Epithelial cell of alveolus of lung (primary cell): ENCODE measurements at places on chromosomes 2 and 18. TPM values are rescaled to one million over a fixed set of nuclear protein-coding genes. Genes with fewer than 3 reads are reported as not detected.

Gene IL18RAP
- 0.26 and 0.32 TPM in 2 replicates for total RNA-seq

Gene ITGA6
- 11.8 and 19.0 TPM in 2 replicates for total RNA-seq

Gene FOXI3
- not detected in 2 replicates for total RNA-seq

Gene FBXO48
- total RNA-seq, result 0.24 and 0.65 TPM in 2 replicates

Gene IL1RL1
- total RNA-seq, result 2.1 and 108 TPM in 2 replicates

Gene POTEI
- not detected in 2 replicates for total RNA-seq

Gene BCL2
- 0.40 and 0.91 TPM in 2 replicates for total RNA-seq

Gene CLEC4F
- not detected in 2 replicates for total RNA-seq

Gene SLC8A1
- total RNA-seq, result 1.9 and 5.9 TPM in 2 replicates

Gene HJURP
- total RNA-seq, result 8.4 and 22.4 TPM in 2 replicates

Gene LRRTM4
- total RNA-seq, result not detected in 2 replicates

Gene MAPK4
- under 0.01 and 0.16 TPM in 2 replicates for total RNA-seq

Gene DGKD
- 11.6 and 13.7 TPM in 2 replicates for total RNA-seq

Gene HDHD2
- total RNA-seq, result 16.1 and 16.9 TPM in 2 replicates

Gene IL36B
- not detected in 2 replicates for total RNA-seq

Gene EFR3B
- total RNA-seq, result 0.40 and 0.78 TPM in 2 replicates

Gene RPRM
- not detected in 2 replicates for total RNA-seq

Gene REG3A
- not detected in 2 replicates for total RNA-seq

Gene MDH1B
- 0.26 and 1.3 TPM in 2 replicates for total RNA-seq

Gene DPYSL5
- total RNA-seq, result not detected in 2 replicates

Gene KLHL41
- 0.13 and 5.7 TPM in 2 replicates for total RNA-seq

Gene CKAP2L
- total RNA-seq, result 5.6 and 19.4 TPM in 2 replicates

Gene EN1
- total RNA-seq, result 0.32 and 0.39 TPM in 2 replicates

Gene SALL3
- total RNA-seq, result 1.3 TPM in 1 of 2 replicates, not detected in the other

Gene GAL3ST2
- 0.64 TPM in 1 of 2 replicates, not detected in the other for total RNA-seq

Gene LIPG
- total RNA-seq, result 2.5 and 58.8 TPM in 2 replicates

Gene IL18R1
- total RNA-seq, result 3.1 and 57.0 TPM in 2 replicates

Gene DSC2
- 0.96 and 1.7 TPM in 2 replicates for total RNA-seq

Gene RESP18
- not detected in 2 replicates for total RNA-seq

Gene MAB21L4
- not detected in 2 replicates for total RNA-seq

Gene UPP2
- not detected in 2 replicates for total RNA-seq

Gene ITGB6
- 1.1 and 15.0 TPM in 2 replicates for total RNA-seq

Gene PPP1R1C
- 0.91 and 0.96 TPM in 2 replicates for total RNA-seq
